A549 (cell line): ENCODE measurements at places on chromosomes 12 and 14.

DNA sequence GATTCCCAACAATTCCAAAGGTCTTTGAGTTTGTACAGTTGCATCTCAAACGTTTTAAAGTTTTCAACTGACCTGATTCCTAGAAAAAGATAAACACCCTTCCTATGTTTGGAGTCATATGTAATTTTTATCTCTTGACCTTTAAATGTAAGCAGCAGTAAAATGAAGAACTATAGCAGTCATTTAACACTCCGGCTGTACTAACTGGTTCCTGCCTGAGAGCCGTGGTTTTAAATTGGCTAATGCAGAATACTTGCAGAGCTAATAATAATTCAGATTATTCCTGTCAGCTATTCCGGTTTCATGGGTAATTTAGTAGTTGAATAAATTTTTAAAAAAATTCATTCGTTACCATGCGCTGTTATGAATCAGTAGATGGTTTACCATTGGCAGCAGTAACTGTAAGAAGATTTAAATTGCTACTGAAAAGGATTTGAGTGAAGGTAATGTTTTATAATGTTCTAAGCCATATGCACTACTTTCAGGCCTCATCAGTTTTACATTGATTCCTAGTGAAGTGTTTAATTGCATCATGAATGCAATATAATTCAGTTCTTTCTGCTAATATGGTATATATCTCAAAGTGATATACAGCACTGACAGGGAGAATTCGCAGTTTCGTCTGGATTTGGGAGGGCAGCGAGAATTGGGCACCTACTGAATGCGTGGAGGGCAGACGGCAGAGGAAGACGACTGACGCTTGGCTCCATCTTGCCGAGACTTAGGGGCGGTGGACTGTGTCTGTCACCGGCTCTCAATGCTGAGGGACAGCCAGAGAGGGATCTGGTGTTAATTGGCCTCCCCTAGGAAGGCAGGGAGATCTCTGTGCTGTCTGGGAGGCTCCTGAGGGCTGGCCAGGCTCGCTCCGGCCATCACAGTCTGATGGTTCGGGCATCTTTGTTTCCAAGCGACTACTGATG is 217.7 kb downstream of the PHETA1 start:
- DNase-seq = no peak

DNA sequence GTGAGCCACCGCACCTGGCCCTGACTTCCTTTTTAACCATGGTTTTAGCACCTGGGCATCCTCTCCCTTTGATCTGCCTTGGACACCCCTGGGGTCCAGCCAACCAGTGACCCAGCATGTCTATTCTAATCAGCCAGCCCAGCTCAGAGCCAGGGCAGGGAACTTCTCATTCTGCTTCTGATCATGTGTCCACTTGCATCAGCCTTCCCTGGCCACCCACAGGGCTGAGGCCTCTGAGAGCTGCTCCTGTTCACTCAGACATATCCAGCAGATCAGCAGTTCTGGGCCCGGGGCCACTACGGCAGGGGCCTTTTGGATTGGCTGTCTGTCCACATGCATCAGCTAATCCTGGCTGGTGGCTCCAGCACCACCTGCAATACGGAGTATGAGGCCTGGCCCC is 117.9 kb upstream of the MAP1LC3B2 start:
- no peak for DNase-seq

- no peak for DNase-seq
Observed at GRCh38 chr14:51473808-51474565, 177.7 kb upstream of the FRMD6 start.

GRCh38 chr12:23236066-23236780 is 611.3 kb downstream of the ETNK1 start:
- no peak for DNase-seq

DNA sequence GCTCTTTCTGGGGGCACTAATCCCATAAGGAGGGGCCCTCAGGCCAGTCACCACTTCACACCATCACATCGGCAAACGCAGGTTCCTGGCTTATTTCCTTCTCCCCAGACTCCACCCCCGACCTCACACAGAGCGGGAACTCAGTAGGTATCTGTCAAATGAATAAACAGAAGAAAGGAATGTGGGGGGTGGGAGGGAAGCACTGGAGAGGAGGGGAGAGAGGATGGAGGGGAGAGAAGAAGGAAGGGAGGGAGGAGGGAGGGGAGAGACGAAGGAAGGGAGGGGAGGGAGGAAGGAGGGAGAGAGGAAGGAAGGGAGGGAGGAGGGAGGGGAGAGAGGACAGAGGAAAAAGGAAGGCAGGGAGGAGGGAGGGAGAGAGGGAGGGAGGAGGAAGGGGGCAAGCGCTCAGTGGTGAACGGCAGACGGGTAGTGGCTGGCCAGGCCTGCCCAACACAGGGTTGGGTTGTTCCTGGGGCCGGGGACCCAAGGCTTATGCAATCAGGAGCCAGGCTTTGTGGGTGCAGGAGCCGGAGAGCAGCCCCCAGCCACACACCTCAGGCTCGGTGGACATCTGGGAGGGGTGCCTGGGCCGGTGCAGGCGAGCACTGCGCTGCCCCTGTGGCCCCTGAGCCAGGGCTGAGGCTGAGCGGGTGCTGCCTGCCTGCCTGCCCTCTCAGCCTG is 52.6 kb upstream of the FBRSL1 start:
- no peak for DNase-seq

GRCh38 chr12:87784350-87784749 is 244.9 kb downstream of the C12orf50 start:
- no peak for DNase-seq

DNA sequence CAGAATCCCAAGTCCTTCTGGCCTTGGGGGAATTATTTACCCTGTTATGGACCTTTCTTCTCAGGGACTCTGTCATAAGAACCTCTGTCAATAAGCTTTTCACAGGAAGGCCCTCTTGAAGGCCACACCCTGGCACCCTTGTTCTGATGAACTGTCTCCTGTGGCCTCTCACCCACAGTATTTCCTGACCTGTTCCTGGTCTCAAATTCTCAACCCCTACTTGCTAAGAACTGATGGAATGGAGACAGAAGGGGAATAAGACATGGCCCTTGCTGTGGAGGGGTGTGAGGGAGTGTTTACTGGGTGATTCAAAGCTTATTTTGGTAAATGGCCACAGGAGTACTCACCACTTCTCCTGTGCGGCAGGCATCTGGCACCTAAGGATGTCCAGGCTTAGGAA is 1082.9 kb downstream of the BCL11B start:
- no peak for DNase-seq

GRCh38 chr14:104827177-104828055 is 26.5 kb downstream of the ZBTB42 start:
- DNase-seq = peak; percentile 76

DNA sequence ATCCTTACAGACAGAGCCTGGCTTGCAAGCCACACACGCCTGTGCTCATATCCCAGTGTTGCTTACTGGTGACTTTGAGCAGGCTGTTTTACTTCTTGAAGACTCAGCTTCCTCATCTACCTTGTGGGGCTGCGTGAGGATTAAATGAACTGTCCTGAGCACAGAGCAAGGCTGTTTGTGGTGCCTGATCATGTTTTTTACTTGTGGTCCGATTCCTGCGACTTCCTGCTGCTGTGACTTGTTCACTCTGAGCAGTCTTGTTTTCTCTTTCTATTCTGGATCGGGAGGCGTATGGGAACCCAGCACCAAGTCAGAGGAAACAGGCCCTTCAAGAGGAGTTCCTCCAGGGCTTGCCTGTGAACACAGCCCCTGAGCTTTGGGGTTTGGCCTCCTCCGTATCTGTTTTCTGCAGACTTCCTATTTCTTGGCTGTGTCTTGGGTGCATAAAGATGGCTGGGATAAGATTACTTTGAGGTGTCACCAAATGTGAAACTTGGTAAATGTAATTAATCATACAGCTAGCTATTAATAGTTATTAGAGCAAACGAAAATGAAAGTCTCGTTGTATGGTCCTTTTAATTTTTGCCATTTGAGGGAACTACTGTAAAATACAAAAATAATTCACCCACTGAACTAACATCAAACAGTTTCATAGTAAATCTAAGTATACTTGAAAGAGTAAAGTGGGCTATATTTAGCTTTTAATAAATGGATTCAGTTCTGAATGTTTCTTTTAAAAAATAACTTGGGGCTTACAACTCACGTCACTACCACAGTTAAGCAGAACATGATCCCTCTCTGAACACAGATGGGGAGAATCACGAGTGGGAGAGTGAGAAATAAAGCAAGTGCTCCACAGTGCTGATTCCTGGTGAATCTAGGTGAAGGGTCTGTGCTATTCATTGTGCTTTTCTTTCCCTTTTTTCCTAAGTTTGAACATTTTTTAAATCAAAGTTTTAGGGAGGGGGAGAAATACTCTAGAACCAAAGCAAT is 251.5 kb downstream of the FOXN3 start:
- DNase-seq = no peak

- DNase-seq = peak; percentile 93
Observed at GRCh38 chr12:104215638-104216297, at the start of gene TXNRD1. Gene TXNRD1 (plus strand): TSS chr12:104215779. CDS start chr12:104215803, 24 bp downstream.

DNA sequence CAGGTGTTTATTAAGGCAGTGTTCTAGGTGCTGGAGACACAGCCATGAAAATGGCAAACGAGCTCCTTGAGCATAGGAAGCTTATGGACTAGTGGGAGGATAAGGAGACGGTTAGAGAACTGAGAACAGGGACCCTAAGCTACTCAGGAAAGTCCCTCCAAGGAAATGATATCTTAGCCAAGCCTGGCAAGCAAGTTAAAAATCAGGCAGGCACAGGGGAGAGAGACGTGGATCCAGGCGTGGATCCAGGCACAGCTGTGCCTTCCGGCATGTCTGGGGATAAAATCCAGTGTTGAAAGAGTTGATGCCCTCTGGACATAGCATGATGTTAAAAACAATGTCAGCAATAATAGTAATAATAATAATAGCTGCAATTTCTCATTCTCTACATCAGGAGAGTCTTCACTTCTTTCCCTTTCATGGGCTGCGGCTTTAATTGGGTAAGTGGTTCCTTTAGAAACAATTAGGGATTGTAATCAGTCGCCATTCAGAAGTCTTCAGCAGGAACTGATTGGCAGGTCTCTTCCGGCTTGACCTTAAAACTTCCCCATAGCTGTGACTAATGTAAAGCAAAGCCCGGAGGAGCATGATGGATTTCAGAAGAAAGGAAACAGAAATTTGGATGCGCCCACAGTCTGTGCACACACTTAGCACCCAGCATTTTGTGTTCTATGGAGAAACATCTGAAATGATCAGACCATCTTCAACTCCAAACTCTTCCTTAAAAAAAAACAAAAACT is 230.2 kb downstream of the SLC41A2 start:
- no peak for DNase-seq

DNA sequence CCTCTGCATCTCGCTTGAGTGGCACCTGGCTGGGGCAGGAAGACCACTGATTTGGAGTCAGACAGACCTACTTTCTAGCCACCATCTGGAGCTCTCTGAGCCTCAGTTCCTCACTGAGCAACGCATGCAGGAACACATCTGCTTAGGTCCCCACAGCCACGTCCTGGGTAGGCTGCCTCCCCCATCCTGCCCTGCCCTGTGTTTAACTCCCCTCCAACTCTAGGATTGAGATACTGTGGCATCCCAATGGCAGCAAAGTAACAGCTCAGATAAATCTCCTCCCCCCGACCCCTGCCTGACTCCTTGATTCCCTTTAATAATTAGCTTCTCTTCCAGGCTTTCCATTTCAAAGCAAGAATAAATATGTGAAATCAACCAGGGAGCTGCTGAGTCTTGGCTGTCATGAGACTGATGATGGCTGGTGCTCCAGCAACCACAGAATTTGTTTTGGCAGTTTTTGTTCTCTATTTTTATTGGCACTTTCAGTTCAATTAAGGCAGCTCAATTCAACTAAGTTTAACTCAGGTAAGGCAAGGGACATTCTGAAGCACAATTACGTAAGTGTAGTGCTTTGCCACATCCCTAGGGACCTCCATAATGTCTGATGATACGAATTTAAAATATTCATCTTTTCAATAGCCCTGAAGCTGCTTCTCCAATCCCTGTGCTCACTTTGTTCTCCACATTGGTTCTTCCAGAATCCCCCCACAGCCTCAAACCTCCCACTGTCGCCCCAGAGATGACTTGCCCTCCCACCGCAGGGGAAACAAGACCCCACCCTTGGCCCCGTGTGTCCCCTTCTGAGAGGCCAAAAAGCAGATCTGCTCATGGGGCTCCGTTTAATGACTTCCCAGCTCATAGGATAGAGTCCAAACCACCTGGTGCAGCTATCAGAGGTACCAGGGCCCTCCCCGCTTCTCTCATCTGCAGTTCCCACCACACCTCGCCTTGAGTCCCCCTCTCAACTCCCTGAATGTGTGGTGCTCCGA is 58.2 kb downstream of the ESR2 start:
- DNase-seq = no peak

DNA sequence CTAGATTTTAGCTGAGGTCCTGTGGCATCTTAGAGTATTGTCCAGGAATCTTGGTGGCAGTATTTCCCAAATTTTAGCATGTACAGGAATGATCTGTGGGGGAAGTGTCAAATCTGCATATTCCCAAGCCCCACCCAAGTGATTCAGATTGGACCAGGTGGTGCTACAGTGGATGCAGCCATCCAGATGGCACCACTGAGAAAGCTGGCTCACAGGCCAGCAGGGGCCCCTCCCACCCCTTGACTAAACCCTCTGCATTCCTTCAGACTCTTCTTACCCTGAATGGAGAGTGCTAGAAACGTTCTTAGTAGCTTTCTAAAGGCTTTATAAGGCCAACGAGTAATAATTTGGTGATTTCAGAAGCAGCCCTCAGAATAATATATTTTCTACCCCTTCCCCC is 255.2 kb downstream of the NRXN3 start:
- DNase-seq = no peak

GRCh38 chr14:61950340-61950739 is 188.1 kb downstream of the SNAPC1 start:
- no peak for DNase-seq

DNA sequence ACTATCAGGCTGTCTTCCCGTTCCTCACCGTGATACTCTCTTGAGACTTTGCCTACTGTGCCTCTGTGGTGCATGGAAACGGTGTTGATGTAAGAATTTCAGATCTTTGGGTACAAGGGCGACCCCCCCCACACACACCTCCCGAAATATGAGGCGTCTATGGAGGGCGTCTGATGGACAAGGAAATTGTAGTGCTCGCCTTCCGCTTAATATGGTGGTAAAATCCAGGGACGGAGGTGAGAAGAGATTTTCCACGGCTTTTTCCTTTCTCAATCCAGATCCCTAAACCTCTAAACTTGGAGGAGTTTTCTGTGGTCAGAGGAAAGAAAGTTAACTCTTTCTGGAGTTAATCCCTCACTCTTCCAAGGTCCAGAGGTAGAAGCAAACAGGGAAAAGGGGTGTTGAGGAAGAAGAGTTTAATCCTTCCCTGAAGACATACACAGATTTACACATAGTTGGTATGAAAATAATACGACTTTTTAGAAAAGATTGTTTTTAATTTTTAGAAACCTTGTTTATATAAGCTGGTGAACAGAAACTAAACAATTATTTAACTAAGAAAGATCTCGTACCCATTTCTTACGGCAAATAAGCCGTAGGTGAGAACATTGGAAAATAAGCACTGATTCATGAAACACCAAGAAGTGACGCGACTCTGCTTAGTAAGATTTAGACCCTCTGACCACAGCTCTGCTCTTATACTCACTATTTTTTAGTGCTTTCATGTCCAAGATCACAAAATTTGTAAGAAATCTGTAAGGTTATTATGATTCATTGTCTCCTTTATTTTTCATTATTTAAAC is 23.1 kb upstream of the RNASE12 start:
- peak; percentile 85 for DNase-seq

GRCh38 chr12:46983959-46984841 is 95.2 kb upstream of the PCED1B start:
- DNase-seq = peak; percentile 34

- no peak for DNase-seq
Observed at GRCh38 chr14:99309220-99309766, 37.3 kb upstream of the BCL11B start.

- no peak for DNase-seq
Observed at GRCh38 chr12:107666009-107666408, 19.6 kb upstream of the PWP1 start.
